D341Med (cell line): ENCODE measurements at places on chromosomes 3 and 15.

DNA sequence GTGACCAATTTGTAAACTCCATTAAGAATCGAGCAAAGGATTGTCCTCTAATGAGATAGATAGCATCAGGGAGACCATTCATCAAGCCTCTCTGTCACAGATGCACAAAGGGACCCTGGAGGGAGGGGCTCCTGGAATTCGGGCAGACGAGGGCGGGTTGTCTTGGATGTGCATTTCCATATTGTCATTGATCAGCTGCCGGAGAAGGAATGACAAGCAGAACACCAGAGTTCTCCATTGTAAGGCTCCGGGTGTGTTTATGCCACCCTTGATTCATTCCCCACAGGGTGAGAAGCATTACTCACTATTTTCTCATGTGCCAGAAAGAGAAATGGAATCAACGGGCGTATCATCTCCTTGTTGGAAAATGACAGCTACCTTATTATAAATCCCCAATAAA lies 167.5 kb downstream of the EBLN2 start:
- DNase-seq: no peak

GRCh38 chr3:133851266-133851906 lies 44.3 kb downstream of the RAB6B start:
- DNase-seq: no peak

DNA sequence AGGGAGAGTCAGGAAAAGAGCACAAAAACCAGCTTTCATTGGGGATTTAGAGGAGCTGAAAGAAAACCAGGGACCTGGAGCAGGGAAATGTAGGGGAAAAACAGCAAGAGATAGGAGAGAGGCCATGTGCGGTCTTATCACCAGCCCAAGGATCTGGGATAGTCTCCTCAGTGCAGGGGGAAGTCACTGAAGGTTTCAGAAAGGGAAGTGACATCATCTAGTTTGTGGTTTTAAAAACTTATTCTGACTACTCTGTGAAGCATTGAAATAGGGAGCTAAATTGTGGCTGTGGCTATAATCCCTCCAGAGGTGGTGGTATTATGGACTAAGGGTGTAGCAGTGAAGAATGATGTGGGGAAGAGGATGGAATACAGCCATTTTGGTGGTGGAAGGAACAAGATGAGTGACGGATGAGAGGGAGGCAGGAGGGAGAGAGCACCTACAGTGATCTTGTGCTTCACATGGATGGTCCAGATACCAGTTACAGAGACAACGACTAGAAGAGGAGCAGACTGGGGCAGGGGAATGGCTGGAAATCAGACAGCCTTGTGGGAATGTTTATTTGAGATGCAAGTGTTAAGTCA lies 72.7 kb downstream of the HMG20A start:
- no peak for DNase-seq

DNA sequence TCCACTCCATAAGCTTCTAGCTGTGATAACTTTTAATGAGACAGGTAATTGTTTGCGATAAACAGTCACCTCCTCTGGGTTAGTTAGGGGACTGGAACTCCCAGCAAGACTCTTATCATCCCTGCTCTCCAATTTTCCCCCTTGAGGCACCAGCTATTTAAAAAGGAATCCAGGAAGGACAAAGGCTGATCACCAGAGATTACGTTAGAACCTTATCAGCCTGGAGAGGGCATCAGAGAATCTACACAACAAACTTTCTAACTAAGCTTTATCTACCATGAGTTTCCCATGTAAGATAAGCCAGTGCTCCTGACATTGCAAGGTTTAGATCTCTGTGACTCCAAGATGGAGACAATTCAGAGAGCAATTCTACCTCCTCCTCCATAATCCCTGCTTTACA lies 31.3 kb downstream of the GPR176 start:
- DNase-seq: no peak

- DNase-seq: no peak
These were observed 129.5 kb upstream of the ACP3 start for GRCh38 chr3:132187746-132188145.

DNA sequence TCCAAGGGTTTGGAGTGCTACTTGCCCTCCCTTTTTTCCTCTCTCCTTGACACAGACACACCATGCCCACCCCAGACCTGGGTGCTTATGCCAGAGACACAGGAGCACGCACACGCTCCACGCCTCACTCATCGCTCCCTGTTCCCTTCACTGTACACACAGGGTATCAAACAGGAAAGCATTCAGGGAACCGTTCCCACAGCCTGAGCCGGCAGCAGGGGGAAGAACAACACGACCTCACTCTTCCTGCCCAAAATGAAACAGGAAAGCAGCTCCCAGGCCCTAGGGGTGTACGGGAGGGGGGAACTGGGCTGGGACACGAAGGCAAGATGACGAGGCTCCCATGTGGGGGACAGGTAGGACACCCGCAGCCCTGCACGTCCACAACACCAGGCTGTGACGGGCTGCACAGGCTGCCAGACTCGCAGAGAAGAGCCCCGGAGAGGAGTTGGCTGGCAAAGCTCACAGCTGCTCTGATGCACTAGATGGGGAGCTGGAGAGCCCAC lies 11.2 kb downstream of the DLL4 start:
- DNase-seq: no peak

GRCh38 chr15:23567921-23568320 lies 2.4 kb downstream of the MKRN3 start:
- DNase-seq: no peak

GRCh38 chr3:72906154-72906553 lies 18.3 kb downstream of the GXYLT2 start:
- no peak for DNase-seq

GRCh38 chr3:132543011-132543739 lies 53.9 kb upstream of the ACKR4 start:
- DNase-seq: no peak

DNA sequence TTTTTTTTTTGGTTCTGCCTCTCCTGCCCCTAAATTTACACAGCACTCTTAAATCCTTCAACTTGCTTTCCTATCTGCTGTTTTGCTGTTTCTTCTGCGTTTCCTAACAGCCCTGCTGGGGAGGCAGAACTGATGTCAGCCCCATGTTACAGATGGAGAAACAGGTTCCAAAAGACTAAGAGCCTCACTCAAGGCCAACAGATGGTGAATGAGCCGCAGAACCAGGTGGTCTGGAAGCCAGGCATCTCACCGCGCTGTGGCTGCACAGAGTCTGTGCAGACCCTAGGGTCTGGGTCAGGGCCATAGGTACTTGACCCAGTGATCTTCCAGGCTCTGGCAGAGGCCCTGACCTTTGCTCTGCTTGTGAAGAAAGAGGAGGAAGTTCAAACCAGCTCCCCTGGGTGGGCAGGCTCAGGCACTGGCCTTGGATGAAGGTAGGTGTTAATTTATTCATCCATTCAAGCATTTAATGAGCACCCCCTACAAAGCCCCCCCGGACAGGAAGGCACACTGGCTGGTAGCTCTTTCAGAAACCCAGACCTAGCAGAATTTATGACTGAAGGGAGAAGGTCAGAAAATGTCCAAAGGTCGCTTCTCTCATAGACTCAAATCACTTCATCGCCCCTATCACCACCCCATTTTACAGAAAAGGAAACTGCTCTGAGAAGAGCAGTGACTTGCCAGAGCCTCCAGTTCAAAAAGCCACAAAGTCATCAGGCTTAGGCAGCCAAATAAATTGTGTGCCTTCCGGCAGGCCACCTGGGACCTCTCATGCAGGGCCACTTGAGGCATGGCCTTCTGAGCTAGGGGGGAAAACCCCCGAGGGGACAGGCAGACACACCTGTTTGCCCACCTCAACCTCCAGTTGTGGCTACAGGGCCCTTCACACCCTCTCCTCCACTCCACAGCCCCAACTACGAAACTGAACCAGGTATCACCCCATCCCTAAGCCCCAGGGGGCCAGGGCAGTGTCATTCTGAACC lies 2.7 kb downstream of the CHDH start:
- DNase-seq: no peak

DNA sequence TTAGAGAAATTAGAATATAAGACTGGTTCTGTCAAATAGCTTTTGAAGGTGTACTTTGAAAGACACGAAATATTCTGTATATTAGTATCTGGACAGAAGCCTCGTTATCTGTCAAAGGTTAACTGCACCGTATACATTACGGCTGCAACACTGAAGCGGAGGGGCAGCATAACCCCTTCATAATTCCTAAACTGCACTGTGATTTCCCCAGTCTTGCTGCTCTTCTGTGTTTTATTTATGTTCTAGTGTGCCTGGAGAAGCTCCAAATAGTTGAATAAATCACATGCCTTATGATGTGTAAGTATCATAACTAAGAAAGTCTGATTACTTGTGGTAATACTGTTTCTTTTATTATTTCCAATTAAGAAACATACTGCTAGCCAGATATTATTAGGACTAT lies 285.7 kb upstream of the ROBO2 start:
- DNase-seq: no peak

DNA sequence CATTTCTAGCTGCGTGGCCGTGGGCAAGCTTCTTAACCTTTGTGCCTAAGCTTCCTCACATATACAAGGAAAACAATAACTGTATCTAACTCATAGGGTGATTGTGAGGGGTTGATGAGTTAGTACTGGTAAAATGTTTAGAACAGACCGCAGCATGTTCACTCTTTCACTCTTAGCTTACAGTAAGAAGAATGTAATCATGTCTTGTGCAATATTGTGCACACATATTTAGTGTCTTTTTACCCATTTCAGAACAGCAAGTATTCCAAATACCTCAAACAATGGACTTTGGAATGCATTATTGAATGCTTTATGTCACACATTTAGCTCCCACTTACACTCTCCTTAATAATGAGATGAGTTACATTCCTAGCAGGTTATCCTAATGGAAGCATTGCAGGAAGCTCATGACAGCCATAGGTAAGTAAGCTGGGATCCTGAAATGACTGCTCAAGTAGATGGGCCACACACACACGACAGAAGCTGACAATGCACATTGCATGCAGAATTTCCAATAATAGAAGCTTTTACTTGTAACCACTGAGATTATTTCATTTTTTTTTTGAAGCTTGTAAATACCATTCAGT lies 468.9 kb upstream of the WNT5A start:
- no peak for DNase-seq

DNA sequence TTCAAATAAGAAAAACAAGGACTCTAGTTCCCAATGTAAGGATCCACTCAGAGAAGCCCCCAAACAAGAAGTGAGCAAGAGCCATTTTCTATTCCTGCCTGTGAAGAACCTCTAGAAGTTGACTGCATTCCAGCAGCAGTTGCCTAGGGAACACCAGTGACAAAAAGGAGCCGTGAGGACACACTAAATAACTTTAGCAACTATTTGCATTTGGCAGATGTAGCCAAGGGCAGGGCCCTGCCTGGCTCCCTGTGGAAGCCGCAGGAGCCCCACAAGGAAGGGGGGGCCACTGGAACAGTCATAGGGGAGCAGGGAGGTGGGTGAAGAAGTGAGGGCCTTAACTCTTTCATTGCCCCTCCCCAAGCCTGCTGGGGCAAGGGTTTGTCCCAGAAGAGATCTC lies 470.2 kb upstream of the PROK2 start:
- no peak for DNase-seq

DNA sequence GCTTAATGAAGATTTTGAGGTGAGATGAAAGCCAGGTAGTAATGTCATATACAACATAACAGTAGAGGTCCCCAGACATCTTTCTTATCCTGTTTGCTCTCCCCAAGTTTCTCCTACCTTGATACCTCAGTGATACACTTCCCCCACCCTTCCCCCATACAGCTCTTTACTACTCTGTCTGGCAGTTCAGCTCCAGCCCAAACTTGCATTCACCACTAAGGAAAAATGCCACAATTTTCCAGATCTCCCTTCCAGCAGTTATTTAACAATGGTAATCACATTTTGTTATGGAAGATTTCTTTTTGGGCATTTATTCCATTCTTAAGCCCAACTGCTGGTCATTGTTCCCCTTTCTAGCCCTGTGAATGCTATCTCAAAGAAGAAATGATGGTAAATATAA lies 34.9 kb upstream of the ITGA11 start:
- no peak for DNase-seq

DNA sequence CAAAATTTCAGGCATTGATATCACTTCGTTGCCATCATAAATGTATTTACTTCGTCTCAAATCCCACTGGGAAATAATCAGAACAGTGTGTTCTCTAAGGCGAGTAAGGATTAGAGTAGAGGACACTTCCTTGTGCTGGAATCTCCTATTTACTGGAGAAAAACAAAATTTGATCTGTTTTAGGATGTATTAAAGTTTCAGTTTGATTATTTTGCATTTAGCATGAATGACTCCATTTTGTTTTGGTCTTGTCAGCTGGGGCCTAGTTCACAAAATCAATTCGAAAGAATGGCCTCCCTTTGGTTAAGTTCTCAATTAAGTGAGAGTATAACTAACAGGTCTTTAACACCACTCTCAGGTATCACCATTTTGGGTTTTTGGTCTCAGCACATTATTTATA lies 11.7 kb upstream of the NOX5 start:
- no peak for DNase-seq

GRCh38 chr15:81966631-81967030 lies 79.2 kb downstream of the MEX3B start:
- DNase-seq: no peak
